ENCODE measurements at places on chromosomes 16 and 17.

GRCh38 chr17:2974347-2974746 lies 89.1 kb downstream of the OR1D5 start:
- no peak for DNase-seq

- DNase-seq = no peak
Observed at GRCh38 chr17:19724501-19725420, 8.4 kb upstream of the SLC47A2 start.

- DNase-seq = no peak
Observed at GRCh38 chr17:31877341-31877740, 18.3 kb upstream of the COPRS start.

GRCh38 chr17:45227101-45227925 lies 5.6 kb downstream of the FMNL1 start:
- DNase-seq = no peak

DNA sequence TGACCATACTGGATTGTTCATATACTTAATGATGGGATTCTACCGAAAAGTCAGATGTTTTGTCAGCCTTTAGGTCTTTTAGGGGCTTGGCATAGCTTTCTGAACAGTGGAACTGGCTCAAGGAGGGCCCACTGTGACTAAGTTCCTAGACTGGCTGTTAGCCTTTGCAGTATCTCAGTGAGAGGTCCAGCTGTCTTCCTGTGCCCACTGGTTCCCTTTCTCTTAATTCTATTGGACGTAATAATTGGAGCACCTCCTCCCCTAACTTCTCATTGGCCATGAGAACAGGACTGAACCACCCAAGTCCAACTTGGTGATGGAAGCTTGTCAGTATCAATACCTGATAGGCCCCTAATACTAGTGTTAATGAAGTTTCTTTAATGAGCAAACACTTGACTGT lies 13.5 kb downstream of the KPNA2 start:
- DNase-seq = no peak

GRCh38 chr17:34581446-34582184 lies 2.2 kb downstream of the TMEM132E start:
- no peak for DNase-seq

DNA sequence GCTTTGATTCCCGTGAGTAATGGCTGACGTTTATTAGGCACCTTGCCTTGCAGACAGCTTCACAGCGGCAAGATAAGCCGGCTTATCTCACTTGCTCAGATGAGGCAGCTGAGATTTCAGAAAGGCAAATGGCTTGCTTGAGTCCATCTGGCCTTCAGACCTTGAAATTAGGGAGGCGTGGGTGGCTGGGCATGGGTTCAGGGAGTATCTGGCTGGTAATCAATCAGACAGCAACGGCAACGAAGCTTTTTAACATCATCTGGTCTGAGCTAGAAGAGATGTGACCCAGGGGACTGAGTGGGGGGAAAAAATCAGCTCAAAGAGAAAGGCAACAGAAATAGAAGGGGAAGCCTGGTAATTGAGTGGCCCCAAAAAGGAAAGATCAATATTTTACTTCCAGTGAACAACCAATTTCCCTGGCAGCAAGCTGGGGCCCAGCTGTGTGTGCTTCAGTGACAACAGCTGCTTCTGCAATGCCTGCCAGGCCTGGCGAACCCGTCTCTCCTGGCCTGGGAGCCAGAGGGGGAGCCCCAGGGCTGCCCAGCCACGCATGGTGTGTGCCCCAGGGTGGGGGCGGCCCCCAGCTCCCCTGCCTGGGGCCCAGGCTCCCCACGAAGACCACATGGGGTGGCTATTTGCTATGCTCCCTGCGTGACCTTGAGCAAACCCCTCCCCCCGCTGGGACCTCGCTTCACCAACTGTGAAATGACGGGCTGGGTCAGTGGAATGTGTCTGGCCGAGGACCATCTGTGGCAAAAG lies 34.0 kb downstream of the RAB11FIP4 start:
- DNase-seq = no peak

DNA sequence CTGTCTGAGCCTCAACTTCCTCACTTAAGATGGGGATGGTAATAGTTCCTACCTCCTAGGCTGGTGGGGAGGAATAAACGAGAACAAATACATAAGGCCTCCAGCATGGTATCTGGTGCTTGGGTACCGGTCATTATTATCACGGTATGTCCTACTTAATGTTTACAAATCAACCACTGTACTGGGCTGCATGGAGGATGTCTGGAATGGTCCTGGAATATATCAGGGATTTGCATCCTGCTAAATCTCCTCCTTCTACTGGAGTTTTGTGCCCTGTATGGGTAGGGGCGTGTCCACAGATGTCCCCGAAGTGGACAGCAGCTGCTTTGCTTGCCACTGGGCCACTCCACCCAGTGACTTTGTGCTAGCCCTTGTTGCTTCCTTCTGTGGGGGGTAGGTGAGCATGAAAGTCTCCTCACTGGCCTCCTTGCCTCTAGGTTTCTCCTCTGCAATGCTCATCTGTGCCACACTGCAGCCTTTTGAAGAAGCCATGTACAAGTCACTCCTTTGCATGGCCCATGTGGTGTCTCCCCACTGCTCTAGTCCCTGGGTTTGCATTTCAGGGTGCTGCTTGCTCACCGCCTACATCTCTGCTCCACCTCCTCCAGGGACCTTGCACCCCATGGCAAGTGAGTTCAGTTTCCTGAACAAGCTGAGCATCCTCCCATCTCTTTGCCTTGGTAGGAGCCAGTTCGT lies 2.2 kb upstream of the CMIP start:
- DNase-seq = no peak
